CD8-positive, alpha-beta memory T cell (primary cell): ENCODE measurements at places on chromosomes 5 and 9. TPM values are rescaled to one million over a fixed set of nuclear protein-coding genes. Genes with fewer than 3 reads are reported as not detected.

The FSTL4 gene
- not detected for polyA plus RNA-seq

The NRARP gene
- not detected for polyA plus RNA-seq

The DMRTA1 gene
- polyA plus RNA-seq = not detected

The FGF1 gene
- not detected for polyA plus RNA-seq

The GFRA3 gene
- polyA plus RNA-seq = not detected

The NXNL2 gene
- not detected for polyA plus RNA-seq

The FRRS1L gene
- polyA plus RNA-seq = not detected

The PCDHGB1 gene
- not detected for polyA plus RNA-seq

The CARTPT gene
- polyA plus RNA-seq = not detected

GRCh38 chr5:126020770-126021169 is 402.4 kb upstream of the GRAMD2B start:
- DNase-seq = no peak
- H3K27ac ChIP-seq = no peak overlapping the region

GRCh38 chr5:35674049-35674448 is 56.4 kb downstream of the SPEF2 start:
- no peak overlapping the region for H3K27ac ChIP-seq
- H3K36me3 ChIP-seq = no peaks in the 10 kb centered on the region
- peaks cover 43% of the 10 kb centered on the region for H3K4me1 ChIP-seq
- no peak overlapping the region for H3K4me3 ChIP-seq

DNA sequence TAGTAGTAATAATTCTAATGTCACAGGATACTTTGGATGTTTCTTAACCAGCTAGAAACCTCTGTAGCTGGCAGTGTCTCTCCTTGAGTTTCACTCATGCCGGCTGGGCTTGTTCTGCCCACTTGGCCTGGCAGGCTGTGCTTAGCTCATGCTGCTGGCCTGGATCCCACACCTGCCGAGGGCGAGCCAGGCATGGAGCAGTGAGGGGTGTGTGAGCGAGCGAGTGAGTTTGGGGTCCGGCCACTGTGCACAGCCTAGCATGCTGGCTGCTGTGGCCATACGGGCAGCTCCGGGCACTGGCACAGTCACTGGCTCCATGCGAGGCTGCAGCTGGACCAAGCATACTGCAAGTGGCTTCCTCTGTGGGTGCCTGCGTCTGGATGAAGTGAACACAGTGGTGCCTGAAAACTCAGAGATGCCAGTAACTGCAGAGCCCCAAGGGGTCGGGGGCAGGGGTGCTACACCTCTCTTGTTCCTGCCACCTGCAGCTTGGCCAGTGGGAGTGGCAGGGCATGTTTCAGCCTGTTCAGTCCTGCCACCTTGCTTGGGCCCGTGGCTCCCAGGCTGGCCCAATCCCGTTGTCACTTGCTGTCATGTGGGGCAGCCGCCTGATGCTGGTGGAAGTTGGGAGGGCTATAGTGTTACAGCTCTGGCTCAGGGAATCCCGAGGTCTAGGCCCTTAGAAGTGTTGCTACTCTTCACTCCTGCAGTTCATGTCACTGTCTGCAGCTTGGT is 9.9 kb downstream of the FSD1L start:
- DNase-seq = no peak
- H3K27ac ChIP-seq = no peak overlapping the region
- H3K27me3 ChIP-seq = no peaks in the 10 kb centered on the region
- H3K4me1 ChIP-seq = no peaks in the 10 kb centered on the region
- H3K36me3 ChIP-seq = no peaks in the 10 kb centered on the region
- no peak overlapping the region for H3K4me3 ChIP-seq

GRCh38 chr5:104412649-104413240 is 850.2 kb upstream of the NUDT12 start:
- no peak for DNase-seq
- no peaks in the 10 kb centered on the region for H3K36me3 ChIP-seq
- no peak overlapping the region for H3K4me3 ChIP-seq
- no peak overlapping the region for H3K27ac ChIP-seq
- H3K27me3 ChIP-seq = no peaks in the 10 kb centered on the region

GRCh38 chr5:124546643-124547042 is 199.8 kb downstream of the ZNF608 start:
- no peak overlapping the region for H3K27ac ChIP-seq
- no peaks in the 10 kb centered on the region for H3K27me3 ChIP-seq
- H3K36me3 ChIP-seq = no peaks in the 10 kb centered on the region
- H3K4me1 ChIP-seq = no peaks in the 10 kb centered on the region
- DNase-seq = no peak
- no peak overlapping the region for H3K4me3 ChIP-seq

- DNase-seq = no peak
- no peaks in the 10 kb centered on the region for H3K4me1 ChIP-seq
Measured at GRCh38 chr5:74257060-74257527, 383.4 kb downstream of the ENC1 start.

GRCh38 chr5:172909931-172910502 is 49.2 kb upstream of the RPL26L1 start:
- H3K36me3 ChIP-seq = peaks cover 8% of the 10 kb centered on the region
- H3K4me1 ChIP-seq = no peaks in the 10 kb centered on the region
- DNase-seq = no peak
- H3K27me3 ChIP-seq = no peaks in the 10 kb centered on the region
- H3K4me3 ChIP-seq = no peak overlapping the region

DNA sequence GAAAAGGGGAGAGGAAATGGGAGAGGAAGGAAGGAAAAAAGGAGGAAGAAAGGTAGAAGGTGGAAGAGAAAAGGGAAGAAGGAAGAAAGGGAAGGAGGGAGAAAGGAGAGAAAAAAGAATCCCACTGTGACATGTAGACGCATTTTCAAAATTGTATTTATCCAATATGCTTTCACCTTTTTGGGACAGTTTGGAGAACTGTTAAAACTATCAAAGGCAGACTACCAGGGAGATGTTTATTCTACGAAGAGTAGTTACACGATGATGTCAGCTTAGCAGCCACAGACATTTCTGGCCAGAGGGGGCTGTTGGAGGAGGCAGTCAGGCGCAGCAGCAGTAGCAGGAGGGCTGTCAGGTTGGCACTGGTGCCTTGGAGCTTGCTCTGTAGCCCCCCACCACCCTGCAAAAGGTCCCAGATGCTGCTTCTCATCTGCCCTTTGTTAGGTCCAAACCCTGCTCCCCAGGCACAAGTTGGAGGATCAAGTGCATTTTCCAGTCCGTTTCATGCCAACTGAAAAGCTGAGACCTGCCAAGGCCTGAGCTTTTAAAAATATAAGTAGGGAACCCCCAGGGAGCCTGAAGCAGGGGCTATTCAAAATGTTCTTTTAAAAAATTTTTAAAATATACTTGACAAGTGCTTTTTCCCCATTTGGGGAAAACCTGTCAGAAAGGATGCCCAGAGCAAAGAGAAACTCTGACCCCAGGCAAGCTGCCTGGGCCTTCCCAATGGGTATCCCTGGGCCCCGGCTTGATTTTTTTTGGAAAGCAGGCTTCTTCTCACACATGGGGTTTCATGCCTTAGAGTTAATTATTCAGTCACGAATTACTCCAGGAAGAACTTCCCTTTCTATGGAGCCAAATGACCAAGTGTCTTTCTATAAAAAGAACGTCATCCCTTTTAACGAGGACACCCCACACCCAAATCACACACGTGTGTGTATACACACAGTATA is 203.3 kb downstream of the SLIT3 start:
- H3K4me1 ChIP-seq = no peaks in the 10 kb centered on the region
- H3K4me3 ChIP-seq = no peak overlapping the region
- DNase-seq = no peak
- no peaks in the 10 kb centered on the region for H3K27me3 ChIP-seq

DNA sequence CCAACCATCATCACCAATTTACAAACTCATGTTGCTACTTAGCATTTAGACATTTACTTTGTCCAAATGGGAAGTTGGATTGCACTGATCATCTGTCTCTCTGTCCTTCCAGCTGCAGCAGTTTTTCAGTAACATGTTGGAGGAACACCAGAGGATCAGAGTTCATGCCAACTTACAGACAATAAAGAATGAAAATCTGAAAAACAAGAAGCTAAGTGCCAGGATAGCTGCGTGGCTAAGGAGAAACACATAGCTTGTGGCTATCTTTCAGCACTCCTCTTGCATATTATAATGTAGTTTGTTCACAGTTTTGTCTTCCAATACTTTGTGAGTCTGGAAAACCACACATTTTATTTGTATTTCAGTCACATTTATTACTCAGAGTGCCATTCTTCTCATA is 6.4 kb upstream of the ARL14EPL start:
- H3K4me3 ChIP-seq = no peak overlapping the region
- no peak for DNase-seq
- no peak overlapping the region for H3K27ac ChIP-seq
- no peaks in the 10 kb centered on the region for H3K27me3 ChIP-seq

- no peaks in the 10 kb centered on the region for H3K4me1 ChIP-seq
- DNase-seq = no peak
- no peak overlapping the region for H3K4me3 ChIP-seq
- H3K27me3 ChIP-seq = no peaks in the 10 kb centered on the region
- no peaks in the 10 kb centered on the region for H3K36me3 ChIP-seq
- H3K27ac ChIP-seq = no peak overlapping the region
Measured at GRCh38 chr9:83154821-83155220, 91.9 kb upstream of the RASEF start.

GRCh38 chr5:821504-821903 is 29.3 kb downstream of the ZDHHC11 start:
- H3K27me3 ChIP-seq = no peaks in the 10 kb centered on the region
- H3K4me1 ChIP-seq = no peaks in the 10 kb centered on the region
- no peaks in the 10 kb centered on the region for H3K36me3 ChIP-seq
- no peak overlapping the region for H3K4me3 ChIP-seq
- DNase-seq = no peak

GRCh38 chr9:27349698-27350080 is 52.7 kb upstream of the EQTN start:
- no peaks in the 10 kb centered on the region for H3K27me3 ChIP-seq
- DNase-seq = no peak
- H3K4me1 ChIP-seq = no peaks in the 10 kb centered on the region
- no peak overlapping the region for H3K27ac ChIP-seq
- H3K4me3 ChIP-seq = no peak overlapping the region
- no peaks in the 10 kb centered on the region for H3K36me3 ChIP-seq

- no peaks in the 10 kb centered on the region for H3K36me3 ChIP-seq
- no peaks in the 10 kb centered on the region for H3K4me1 ChIP-seq
- H3K27ac ChIP-seq = no peak overlapping the region
- no peak overlapping the region for H3K4me3 ChIP-seq
- no peak for DNase-seq
Measured at GRCh38 chr9:85443190-85443598, 298.6 kb downstream of the AGTPBP1 start.

DNA sequence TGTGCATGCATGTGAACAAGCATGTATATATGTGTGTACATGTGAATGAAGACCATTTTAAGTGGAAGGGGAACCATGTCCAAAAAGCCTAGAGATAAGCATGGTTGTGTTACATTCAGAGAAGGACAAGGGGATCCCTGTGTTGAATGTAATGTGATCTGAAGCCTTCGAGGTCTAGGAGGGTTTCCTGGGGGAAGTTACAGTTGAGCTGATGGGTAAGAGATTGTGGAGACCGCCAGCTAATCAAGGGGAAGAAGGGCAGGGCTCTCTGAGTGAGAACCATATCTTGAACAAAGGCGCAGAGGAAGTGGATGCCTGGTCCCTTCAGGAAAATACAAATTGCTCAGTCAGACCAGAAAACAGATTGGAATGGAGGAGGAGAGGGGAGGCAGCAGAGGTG is 45.5 kb upstream of the TNFSF15 start:
- no peaks in the 10 kb centered on the region for H3K4me1 ChIP-seq
- no peaks in the 10 kb centered on the region for H3K36me3 ChIP-seq
- no peaks in the 10 kb centered on the region for H3K27me3 ChIP-seq
- DNase-seq = no peak
- no peak overlapping the region for H3K27ac ChIP-seq

DNA sequence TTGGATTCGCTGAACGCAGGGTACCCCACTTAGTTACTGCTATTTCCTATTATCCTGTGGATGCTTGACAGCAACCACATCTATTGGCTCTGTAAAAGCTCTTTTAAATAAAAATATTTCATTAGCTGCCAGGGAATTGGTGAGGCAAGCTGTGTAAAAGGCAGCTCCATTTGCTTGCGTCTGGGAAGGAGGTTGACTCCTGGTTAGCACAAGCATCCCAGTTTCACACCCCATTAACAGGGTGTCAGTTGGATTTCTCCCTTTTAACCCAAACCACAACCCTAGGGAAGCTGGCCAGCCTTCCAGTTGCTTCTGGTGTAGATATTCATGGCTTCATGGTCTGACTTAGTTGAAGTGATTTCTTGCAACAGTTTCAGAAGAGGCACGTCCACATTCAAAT is 151.0 kb downstream of the GPBP1 start:
- no peaks in the 10 kb centered on the region for H3K27me3 ChIP-seq
- no peak overlapping the region for H3K4me3 ChIP-seq

DNA sequence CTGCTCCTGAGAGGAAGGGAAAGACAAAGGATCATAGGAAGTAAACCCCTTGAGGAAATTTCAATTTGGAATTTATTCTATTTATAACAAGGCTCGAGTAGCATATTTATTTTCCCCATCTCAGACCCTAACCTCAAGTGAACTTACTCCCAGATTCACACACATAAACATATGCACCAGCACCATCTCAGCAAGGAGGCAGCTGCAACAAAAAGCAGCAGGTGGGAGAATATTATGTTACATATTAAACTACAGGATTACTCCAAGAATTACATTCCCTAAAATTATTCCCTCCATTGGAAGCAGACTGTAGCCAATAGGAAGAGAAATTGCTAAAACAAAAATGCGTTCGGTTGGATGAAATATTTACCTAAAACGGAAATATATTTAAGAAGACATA is 108.4 kb upstream of the PRSS3 start:
- no peaks in the 10 kb centered on the region for H3K27me3 ChIP-seq
- no peak overlapping the region for H3K27ac ChIP-seq
- no peaks in the 10 kb centered on the region for H3K4me1 ChIP-seq
- DNase-seq = no peak
- H3K4me3 ChIP-seq = no peak overlapping the region

GRCh38 chr5:119187776-119188529 is 117.1 kb downstream of the DMXL1 start:
- H3K27ac ChIP-seq = no peak overlapping the region
- H3K4me1 ChIP-seq = peaks cover 17% of the 10 kb centered on the region
- no peak overlapping the region for H3K4me3 ChIP-seq
- H3K36me3 ChIP-seq = no peaks in the 10 kb centered on the region

GRCh38 chr5:131965826-131966415 is 20.5 kb upstream of the MEIKIN start:
- no peak for DNase-seq
- H3K27ac ChIP-seq = no peak overlapping the region
- H3K36me3 ChIP-seq = peaks cover 11% of the 10 kb centered on the region
- H3K4me3 ChIP-seq = no peak overlapping the region
- no peaks in the 10 kb centered on the region for H3K27me3 ChIP-seq
- H3K4me1 ChIP-seq = no peaks in the 10 kb centered on the region

DNA sequence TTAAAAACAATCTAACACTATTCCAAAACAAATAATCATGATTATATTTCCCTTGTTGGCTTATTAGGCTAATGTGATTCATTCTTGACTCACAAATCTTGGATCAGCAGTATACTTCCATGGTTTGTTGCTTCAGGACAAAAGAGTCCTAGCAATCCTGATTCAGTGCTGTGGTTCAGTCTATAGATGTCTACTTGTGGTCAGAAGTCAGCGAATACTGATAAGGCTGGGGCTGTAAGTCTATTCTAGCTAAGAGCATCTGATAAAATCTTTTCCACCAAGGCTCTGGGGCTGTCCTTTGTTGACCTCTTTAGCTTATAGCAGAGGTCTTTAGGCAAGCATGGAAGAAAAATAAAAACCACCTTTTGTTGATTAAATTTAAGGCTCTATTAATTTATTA is 4.4 kb upstream of the SMIM3 start:
- DNase-seq = no peak
- H3K4me3 ChIP-seq = no peak overlapping the region
- H3K4me1 ChIP-seq = peaks cover 9% of the 10 kb centered on the region
- no peaks in the 10 kb centered on the region for H3K27me3 ChIP-seq
- H3K27ac ChIP-seq = no peak overlapping the region
